Left kidney (tissue), 8 donors: ENCODE measurements at places on chromosomes 5 and 9. TPM values are rescaled to one million over a fixed set of nuclear protein-coding genes. Genes with fewer than 3 reads are reported as not detected.
A peak's percentile ranks its signal among the peaks of the same experiment; 100 is the strongest.

GRCh38 chr5:39149966-39150365 lies 69.4 kb downstream of the FYB1 start:
- no peak for DNase-seq

DNA sequence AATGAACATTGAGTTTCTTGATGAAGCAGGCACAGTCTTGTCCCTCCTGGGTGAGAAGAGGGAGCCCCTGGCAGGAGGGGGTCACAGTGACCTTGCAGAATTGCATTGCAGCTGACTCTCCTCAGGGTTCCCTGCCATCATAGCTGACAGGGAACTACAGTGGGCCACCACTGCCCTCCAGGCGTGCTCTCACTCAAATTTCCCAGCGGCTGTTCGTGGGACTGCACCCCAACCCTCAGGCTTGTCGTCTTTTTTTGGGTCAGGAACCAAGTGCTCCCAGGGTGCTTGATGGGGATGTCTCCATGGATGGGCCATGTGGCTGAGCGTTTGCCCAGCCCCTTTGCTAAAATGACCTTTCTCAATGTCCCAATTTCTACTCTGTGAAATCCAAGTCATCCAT lies 215.8 kb downstream of the MELK start:
- no peak for DNase-seq

DNA sequence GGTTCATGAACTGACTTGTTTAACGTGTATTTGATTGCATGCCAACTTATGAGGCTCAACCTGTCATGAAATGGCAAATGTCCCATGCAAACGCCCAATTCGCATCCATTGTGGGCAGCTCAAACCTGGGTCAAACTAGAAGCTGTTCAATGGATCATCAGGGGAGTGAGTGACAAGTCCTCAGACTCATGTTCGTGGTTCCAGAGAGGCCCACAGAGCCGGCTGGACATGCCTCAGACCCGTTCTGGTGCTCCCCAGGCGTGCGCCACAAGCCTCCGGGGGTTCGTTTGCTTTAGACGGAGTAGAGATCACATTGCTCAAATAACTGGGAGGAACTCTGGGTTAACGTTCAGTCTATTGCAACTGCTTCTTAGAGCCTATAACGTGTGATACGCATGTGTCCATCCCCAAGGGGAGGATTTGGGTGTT lies 15.0 kb downstream of the GFI1B start:
- DNase-seq: no peak

- DNase-seq: no peak
Observed at GRCh38 chr5:158988987-158989730, 110.6 kb downstream of the EBF1 start.

DNA sequence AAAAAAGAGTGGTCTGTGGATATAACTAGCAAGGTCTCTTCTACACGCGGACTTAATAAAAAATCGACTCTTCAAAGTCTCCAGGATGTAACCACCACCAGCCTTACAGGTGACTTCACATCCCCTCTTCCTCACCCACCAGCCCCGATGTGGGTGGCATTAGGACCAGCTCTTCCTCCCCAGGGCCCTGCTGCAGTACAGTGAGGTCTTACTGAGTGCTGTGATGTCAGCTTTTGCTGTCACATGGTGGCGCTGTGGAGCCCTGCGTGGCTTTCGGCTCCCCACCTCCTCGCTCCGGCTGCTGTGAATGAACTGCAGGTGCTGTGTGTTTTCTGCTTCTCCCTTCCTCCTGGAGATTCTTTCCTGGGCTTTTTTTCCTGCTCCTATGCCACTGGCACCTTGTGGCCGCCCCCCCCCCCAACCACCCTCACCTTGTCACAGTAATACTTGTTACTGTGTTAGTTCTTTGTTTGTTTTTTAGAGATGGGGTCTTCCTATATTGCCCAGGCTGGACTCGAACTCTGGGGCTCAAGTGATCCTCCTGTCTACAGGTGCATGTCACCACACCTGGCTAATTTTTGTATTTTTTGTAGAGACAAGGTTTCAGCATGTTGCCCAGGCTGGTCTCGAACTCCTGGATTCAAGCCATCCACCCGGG lies 15.8 kb upstream of the RAPGEF1 start:
- peak; percentile 78 for DNase-seq

The CCNO gene
- 6.5 TPM for polyA plus RNA-seq

The EMB gene
- 5.2 TPM for polyA plus RNA-seq

The CD274 gene
- 1.2 TPM for polyA plus RNA-seq

The VCAN gene
- polyA plus RNA-seq: 398 TPM

DNA sequence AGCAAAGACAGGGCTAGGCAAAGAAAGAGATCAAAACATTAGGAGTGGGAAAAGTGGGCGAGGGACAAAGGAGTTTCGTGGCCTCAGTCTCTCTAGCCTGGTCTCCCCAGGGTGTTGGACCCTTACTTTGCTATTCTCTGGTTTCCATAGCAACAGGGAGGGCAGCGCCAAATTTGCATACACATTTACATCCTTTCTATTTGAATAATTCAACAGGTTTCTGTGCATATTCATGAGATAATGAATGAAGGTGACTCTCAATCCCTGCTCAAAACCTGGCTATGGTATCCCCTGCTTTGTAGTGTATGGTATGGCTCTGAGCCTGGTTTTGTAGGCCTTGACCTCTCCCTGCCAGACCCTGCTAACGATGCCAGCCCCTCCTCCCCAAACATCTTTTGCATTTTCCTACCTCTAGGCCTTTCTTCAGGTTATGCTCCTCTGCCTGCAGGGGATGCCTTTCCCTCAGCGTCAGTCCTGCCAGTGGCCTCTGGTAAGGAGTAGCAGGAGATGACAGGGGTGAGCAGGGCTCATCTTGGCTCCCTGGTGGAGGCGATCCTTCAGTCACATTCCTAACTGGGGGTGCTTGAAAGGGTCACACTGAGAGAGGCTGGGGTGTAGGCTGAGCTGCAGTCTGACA lies 9.8 kb downstream of the RPP25L start:
- DNase-seq: no peak

GRCh38 chr5:65943771-65944170 lies 17.4 kb downstream of the ERBIN start:
- DNase-seq: no peak

The IGFBPL1 gene
- polyA plus RNA-seq: 1.9 TPM

The DOLK gene
- 14.4 TPM for polyA plus RNA-seq
